ENCODE measurements at places on chromosomes 5 and 9.

GRCh38 chr5:154513669-154514084 lies 35.6 kb upstream of the HAND1 start:
- peak; percentile 44 for DNase-seq

GRCh38 chr5:9388941-9389674 lies 156.8 kb downstream of the SEMA5A start:
- DNase-seq: no peak

- no peak for DNase-seq
Observed at GRCh38 chr5:37896159-37896558, 56.3 kb upstream of the GDNF start.

GRCh38 chr9:123281659-123282350 lies 13.4 kb upstream of the STRBP start:
- DNase-seq: no peak

DNA sequence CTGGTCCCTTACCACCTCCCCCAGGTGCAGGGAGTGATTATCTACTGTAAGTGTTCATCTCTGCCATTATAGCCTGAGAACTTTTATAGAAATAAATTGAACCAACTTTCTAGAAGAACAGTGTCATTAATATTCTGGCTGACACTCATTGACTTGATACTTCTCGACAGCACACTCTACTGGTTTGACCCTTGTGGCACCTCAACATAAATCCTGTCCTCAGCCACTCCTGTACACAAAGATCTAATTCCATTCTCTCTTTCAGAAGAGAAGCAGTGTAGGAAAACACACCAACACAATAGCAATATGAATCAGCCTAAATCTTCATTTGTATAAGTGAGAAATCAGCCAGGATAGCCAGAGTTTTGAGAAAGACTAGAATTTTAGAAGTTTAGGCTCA lies 417.7 kb downstream of the TAF11L14 start:
- DNase-seq: no peak

DNA sequence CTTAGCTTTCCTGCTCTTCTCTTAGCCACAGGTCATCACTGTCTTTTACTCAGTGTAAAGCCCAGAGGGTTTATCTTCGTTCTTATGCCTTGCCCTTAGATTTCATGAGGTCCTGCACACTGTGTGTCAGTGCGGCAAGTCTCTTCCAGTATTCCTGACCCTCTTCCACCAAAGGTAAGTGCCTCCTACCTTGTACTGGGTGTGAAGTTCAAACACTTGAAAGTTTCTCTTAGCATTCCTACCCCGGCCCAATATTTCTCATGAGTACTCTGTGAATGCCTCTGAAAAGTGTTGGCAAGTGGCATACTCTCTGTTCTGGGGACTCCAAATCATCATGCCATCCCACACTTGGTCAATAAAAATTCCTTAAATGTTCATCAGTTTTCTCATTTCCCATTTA lies 37.4 kb downstream of the FBXO4 start:
- no peak for DNase-seq

DNA sequence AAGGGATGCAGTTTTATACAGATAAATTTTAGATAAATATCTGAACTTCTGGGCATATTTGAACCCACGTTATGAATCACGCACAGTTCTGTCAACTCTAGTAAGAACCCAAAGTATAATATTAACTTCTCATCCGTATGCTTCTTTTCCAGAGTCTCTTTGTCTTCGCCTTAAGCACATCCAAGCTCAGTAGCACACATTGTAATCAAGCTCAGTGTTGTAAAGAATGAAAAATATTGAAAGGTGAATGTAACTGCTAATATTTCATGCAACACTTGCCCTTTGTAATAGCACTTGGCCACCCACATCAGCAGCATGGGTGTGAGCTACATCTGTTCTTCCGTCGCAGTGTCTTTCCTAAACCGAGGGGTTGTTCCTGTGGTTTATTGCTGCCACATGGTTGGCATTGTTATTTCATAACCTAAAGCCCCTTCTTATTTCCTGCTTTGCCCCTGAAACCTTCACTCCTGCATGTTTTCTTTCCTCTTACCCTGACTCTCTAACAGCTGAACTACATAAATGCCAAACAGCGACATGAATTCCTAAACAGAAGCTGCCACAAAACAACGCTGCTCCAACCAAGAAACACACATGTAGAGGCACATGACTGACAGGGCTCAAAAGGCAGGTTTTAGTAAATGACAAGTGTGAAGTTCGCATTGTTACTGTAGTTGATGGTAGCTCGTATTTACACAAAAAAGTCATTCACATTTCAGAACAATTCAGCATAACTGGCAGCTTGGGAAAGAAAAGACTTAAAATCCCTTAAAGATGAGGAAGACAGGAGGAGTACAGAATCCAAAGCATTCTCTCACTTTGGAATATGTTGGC lies 190.1 kb upstream of the MEF2C start:
- no peak for DNase-seq

DNA sequence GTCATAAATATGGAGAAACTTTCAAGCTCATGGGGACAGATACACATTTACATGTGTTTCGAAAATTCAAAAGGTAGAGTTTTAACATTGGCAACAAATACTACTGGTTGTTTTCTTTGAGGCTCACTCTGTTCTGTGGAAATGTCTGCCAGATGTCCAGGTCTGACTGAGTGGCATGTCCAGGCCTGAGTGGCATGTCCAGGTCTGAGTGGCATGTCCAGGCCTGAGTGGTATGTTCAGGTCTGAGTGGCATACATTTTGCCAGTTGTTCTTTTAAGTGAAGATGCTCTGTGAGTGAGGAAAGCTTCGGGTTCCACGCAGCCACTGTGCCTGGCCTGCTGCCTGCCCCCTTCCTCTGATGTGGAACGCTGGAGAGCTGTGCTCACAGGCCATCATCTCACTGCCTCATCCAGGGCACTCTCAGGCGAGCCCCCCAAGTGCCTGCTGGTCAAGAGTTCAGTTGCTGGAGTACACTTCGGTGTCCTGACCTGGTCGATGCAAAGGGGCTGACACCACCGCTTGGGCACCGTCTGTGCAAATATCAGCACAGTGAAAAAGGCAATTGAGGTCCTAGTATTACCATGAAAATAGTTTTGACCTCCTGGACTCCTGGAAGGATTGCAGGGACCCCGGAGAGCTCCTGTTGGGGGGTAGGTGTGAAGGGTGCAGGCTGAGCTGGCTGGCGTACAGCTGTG lies 89.9 kb downstream of the EHMT1 start:
- no peak for DNase-seq

DNA sequence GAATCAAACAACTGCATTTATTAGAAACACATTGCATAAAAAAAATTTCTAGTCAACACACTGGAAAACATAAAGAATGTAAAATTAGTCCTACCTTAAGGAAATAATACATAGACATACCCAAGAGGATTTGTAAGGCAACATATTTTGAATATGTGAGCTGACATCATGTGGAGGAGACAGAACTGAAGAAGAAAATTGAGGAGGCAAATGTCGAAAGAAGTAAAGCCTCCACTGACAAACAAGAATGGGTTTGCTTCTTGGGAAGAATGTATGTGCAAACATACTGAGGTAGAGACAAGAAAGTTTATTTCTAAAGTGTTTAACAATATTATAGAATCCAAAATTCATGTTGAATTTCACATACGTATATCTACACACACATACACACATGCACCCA lies 363.0 kb upstream of the PDE4D start:
- no peak for DNase-seq

DNA sequence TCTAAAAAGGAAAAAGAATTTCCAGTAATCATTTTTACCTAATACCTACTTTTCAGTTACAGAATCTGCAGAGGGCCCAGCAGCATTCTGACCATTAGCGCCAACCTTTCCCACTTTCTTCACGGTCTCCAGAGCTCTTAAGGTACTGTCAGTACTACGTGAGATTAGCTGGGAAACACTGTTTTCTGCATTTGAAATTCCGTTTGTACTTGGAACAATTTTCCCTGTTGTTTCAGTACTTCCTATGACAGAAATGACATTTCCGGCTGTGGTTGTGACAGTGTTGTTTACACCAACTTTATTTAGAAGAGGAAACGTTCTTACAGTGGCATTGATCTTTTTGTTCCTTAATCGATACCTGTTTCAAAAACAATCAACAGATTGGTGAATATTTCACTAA lies 36.9 kb upstream of the PDCL start:
- no peak for DNase-seq

GRCh38 chr5:102722931-102723330 lies 32.2 kb upstream of the PAM start:
- DNase-seq: peak; percentile 44

- no peak for DNase-seq
Observed at GRCh38 chr9:123091459-123091858, 58.0 kb downstream of the GPR21 start.

- DNase-seq: no peak
Observed at GRCh38 chr5:176704817-176705216, 57.5 kb downstream of the TSPAN17 start.

GRCh38 chr9:95127249-95128176 lies 190.0 kb downstream of the FANCC start:
- DNase-seq: peak; percentile 74

DNA sequence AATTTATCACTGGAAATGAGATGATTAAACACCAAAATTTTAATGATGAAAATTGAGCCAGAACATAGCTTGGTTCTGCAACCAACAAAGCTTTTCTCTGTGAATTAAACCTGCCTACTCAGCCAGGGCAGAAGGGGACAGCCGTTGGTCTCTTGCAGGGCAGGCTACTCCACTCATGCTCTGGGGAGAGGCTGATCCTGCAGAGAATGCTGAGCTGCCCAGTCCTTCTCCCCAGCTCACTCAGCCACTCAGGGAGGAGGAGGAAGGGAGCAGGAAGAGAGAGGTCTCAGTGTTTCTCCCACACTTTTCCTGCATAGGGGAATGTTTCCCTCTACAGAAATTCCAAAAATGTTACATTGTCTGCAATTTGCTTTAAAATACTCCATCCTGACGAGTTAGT lies 40.4 kb upstream of the HMHB1 start:
- DNase-seq: no peak

DNA sequence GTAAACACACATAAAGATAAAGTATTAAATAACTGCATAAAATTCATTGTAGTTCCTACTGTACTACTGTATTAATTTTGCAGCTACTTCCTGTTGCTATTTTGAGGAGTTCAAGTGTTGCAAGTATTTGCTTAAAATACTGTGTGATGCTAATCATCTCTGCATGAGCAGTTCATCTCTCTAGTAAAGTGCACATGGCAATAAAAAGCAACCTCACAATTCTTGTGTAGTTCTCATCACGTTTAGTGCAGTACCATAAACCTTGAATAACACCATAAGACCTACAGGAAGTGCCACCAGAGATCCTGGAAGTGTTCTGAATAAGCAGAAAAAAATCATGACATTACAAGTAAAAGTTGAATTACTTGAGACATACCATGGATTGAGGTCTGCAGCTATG lies 34.6 kb downstream of the CPLANE1 start:
- no peak for DNase-seq

- DNase-seq: no peak
Observed at GRCh38 chr9:2247340-2247739, 232.2 kb downstream of the SMARCA2 start.
